Spinal cord (tissue), 10 donors: ENCODE measurements at places on chromosomes 6 and 20. TPM values are rescaled to one million over a fixed set of nuclear protein-coding genes. Genes with fewer than 3 reads are reported as not detected.

GRCh38 chr6:16929809-16930208 lies 168.5 kb upstream of the ATXN1 start:
- DNase-seq = no peak

GRCh38 chr20:47810721-47811347 lies 25.6 kb upstream of the SULF2 start:
- DNase-seq = no peak

GRCh38 chr20:56217829-56218228 lies 30.7 kb upstream of the MC3R start:
- DNase-seq = peak; percentile 54

GRCh38 chr20:37257988-37258387 lies 3.6 kb downstream of the GHRH start:
- DNase-seq = no peak

GRCh38 chr6:136527831-136528230 lies 22.4 kb downstream of the MAP7 start:
- no peak for DNase-seq

DNA sequence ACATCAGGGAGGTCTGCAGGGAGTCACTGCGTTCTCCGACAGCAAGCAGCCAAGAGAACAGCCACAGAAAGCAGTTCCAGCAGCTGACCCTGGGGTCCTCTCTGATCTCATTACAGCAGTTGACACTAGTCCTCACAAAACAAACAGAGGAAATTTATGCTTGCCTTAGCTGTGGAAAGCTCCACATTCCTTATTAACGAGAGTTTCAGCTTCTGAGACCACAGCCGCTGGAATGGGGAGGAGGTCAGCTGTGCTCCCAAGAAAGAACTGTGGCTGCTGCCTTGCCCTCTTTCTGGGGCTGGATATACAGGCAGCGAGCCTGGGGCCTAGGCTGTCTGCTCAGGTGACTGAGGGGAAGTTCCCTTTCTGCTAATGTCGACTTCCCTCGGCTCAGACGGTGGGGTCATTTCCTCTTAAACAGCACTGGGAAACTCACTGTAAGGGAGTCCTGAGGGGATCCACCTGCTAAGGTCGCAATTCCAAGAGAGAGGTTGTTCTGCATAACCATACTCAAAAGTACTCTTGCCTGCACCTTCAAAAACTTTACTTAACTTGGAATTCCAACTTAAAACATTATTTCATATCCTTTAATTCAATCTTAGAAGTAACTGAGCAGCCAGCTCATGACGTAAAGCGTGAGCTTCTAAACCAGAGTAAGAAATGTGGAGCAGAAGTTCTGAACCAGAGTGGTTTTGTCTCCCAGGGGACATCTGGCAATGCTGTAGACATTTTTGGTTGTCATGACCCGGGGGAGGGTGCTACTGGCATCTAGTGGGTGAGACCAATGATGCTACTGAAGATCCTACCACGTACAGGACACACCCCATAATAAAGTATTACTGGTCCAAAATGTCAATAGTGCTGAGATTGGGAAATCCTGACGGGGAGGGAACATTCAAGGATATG lies 80.3 kb downstream of the BACH2 start:
- no peak for DNase-seq

DNA sequence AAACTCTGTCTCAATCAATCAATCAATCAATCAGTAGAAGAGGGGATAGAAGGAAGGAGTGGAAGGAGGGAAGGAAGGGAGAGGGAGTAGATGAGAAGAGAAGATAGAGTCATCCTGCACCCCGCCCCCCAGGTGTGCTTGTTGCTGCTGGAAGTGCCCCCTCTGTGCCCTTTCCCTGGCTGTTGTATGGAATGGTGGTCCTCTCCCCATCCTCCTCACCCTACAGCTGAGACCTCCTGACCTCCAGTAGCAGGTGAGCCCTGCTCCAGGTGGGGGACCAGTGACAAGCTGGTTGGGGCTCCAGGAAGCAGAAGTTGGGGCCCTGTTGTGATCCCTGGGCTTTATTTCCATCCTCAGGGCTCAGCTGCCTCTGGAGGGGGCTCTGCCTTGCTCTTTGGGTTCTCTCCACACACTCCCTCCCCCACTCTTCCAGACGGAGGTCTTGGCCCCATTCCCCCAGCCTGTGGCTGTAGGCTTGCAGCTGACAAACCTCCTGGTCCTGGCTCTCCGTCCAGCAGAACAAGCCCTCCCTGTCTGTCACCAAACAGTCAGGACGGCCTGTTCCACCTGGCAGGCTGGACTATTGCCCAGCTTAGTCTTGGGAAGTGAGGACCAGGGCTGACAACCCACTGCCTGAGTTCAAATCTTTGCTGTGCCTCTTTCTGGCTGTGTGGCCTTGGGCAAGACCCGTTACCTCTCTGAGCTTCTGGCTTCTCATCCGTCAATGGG lies 26.0 kb upstream of the SCRT2 start:
- DNase-seq = no peak

- DNase-seq = no peak
Observed at GRCh38 chr6:79602859-79603258, 28.3 kb upstream of the SH3BGRL2 start.

DNA sequence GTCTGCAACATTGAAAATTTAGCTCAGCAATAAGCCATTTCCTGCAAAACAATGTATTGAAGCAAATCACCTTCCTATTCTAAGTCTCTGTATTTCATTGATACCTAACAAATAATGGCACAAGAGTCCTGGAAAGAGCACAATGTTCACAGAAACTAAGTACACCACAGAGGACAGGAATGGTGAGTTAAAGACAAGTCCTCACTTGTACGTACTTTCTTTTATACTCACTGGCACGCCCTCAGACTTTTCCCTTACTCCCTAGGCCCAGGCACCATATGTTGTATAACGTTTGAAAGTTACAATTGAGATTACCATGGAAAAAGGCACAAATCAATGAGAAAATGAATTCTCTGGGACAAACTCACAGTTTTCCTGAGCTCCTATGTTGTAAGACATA lies 683.0 kb upstream of the MANEA start:
- no peak for DNase-seq

GRCh38 chr6:2665146-2666070 lies 85.3 kb downstream of the MYLK4 start:
- no peak for DNase-seq

- no peak for DNase-seq
Observed at GRCh38 chr20:44958276-44958675, 1.9 kb downstream of the TOMM34 start.

DNA sequence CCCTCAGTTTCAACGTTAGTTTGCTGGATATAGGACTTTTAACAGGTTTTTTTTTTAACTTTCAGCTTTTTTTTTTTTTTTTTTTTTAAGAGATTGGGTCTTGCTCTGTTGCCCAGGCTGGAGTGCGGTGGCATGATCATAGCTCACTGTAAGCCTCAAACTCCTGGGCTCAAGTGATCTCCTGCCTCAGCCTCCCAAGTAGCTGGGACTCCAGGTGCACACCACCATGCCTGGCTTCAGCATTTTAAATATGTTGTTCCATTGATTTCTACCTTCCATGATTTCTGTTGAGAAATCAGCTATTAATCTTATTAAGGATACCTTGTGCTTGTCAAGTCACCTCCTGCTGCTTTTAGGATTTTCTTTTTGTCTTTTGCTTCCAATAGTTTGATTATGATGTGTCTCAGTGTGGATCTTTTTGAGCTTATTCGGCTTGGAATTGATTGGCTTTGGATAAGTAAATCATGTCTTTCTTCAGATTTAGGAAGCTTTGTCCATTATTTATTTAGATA lies 52.0 kb downstream of the CDYL start:
- no peak for DNase-seq

DNA sequence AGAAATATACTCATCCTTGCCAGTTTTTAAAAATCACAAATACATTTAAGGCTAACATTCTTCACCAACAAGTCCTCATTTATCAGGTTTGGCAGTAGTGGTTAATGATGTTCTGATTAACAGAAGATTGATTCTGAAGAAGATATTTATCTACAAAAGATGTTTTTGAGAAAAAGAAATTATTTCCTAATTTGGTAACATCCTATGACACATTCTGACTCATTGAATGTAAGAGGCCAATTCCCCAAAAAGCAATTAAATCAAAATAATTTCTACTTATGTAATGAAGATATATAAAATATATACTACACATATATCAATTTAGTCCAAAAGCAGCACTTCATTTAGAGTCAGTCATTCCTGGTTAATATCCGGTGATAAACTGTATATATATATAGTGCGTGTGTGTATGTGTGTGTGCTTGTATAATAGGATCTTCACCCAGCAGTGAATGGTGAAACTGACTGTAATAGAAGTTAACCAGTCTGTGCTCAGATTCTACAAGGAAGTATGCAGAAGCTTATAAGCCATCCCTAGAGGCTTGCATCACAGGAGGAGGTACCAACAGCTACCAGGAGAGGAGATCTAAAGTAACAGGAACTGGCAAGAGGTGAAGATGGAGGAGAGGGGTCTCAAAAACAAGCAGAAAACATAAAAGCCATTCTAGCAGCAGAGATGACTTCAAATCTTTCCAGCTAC lies 82.9 kb upstream of the MARCKS start:
- DNase-seq = no peak

GRCh38 chr6:50030777-50031562 lies 9.2 kb upstream of the DEFB110 start:
- no peak for DNase-seq

GRCh38 chr6:72365773-72366172 lies 256.1 kb upstream of the KCNQ5 start:
- no peak for DNase-seq

DNA sequence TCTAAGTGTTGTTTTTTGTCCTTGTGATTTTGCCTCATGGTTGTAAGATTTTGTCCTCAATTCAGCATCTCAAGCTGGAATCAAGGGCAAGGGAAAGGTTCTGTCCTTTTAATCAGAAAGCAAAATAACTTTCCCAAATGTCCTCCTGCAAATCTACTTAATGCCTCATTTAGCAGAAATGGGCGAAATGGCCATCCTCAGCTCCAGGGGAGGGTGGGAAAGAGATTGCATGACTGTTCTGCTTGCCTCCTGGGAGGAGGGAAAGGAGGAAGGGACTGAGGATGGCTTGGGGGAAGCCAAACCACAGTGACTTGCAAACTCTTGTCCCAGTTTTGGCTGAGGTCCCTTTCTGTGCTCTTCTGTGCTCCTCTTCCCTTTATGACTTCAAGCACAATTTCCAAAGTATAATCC lies 43.4 kb downstream of the TNFAIP3 start:
- no peak for DNase-seq

DNA sequence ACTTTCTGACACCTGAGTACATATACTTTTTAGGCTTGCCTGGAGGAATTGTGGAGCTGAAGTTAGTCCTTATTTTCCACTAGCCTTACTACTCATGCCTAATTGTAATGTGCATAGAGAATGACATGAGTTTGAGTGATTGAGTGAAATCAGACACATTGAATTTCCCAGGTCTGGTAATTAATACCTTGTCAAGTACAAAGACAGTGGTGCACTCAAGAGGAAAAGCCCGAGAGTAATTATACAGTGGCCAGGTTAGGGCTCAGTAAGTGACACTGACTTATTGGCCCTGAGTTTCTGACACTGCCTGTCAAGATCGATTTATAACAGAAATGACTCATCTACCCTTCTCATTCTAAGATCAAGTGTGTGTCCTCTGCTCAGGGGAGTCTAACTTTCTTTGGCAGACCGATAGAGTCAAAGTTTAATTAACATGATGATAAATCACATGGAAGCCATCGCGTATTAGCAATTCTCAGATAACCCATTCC lies 288.3 kb downstream of the TPBG start:
- no peak for DNase-seq

- peak; percentile 24 for DNase-seq
Observed at GRCh38 chr6:133243723-133244305, 2.7 kb downstream of the EYA4 start.

- no peak for DNase-seq
Observed at GRCh38 chr20:50645253-50646068, 45.9 kb downstream of the RIPOR3 start.

- DNase-seq = no peak
Observed at GRCh38 chr20:24452016-24452415, 17.4 kb upstream of the SYNDIG1 start.

DNA sequence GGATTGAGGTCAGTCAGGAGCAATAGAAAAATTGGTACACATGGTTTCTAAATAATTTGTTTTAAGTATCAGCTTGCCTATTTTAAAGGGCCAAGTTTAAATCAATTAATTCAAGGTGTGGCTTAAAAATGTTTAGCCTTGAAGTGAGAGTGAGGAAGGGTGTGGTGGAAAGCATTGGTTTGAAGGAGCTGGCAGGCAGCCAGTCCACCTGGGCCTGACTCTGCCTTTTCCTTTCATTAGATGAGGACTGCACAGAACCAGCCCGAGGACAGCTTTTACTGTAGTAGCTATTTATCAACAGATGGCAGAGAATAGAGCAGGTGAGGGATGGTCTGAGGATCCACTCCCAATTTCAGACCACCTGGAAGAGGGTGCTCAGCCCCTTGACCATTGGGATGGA lies 42.4 kb downstream of the DHX35 start:
- no peak for DNase-seq

GRCh38 chr6:20631549-20631924 lies 97.3 kb downstream of the CDKAL1 start:
- no peak for DNase-seq

- peak; percentile 70 for DNase-seq
Observed at GRCh38 chr6:118580585-118581419, 32.7 kb downstream of the PLN start.

GRCh38 chr20:53276143-53276542 lies 304.0 kb downstream of the TSHZ2 start:
- DNase-seq = no peak

DNA sequence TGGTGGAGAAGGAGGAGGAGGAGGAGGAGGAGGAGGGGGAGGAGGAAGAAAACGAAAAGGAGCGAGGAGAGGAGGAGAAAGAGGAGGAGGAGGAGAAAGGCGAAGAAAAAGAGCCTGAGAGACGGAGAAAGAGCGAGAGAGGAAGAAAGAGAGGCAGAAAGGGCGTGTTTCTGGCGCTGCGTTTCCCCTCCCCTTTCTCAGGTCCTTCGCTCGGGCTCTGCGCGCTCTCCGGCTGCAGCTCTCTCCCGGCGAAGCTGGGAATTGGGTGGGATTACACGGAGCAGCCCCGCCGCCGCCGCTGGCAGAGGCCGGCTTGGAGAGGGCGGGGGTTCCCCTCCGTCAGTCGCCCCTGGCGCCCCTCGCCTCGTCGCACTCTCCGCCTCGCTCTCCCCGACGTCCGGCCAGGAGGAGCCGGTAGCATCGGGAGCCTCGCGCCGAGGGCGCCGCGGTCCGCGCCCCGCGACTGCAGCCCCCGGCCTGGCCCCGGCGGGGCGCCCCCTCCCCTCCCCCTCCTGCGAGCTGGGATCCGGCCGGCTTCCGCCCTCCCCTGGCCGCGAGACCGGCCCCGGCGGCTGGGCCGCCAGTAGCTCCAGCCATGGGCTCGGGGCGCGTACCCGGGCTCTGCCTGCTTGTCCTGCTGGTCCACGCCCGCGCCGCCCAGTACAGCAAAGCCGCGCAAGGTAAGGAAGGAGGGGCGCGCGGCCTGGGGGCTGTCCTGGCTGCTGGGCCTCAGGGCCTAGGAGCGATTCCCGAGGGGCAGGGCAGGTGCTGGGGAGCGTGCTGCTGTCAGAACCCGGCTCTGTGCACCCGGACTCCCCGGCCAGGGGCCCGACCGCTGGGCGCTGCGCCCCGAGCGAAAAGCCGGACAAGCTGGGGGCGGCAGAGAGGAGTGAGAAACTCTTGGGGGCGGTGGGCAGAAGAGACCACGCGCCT lies at the start of gene SCUBE3:
Gene SCUBE3, plus strand, starts transcription at position 133 of the 933 bp plus-strand sequence. Its CDS starts 463 bp downstream, at position 596.
- DNase-seq = peak; percentile 46

Gene ADTRP
- not detected for total RNA-seq

Gene FAM209A
- total RNA-seq = not detected

Gene RPRD1B
- 29.5 TPM for total RNA-seq

Gene TFAP2D
- 0.28 TPM for total RNA-seq

Gene LTB
- total RNA-seq = 0.55 TPM

Gene SUMO4
- total RNA-seq = 5.8 TPM

Gene SCRT2
- total RNA-seq = 0.40 TPM

Gene PPP1R14C
- total RNA-seq = 19.4 TPM

Gene PBOV1
- total RNA-seq = not detected

Gene KIF25
- total RNA-seq = 3.0 TPM

Gene COL20A1
- 14.4 TPM for total RNA-seq

Gene HCK
- total RNA-seq = 9.1 TPM
